ENCODE measurements at places on chromosomes 5 and 9.

- no peaks in the 10 kb centered on the region for H3K36me3 ChIP-seq
- no peaks in the 10 kb centered on the region for H3K27me3 ChIP-seq
- H3K4me1 ChIP-seq = no peaks in the 10 kb centered on the region
Measured at GRCh38 chr5:78339617-78340436, 20.6 kb upstream of the SCAMP1 start.

DNA sequence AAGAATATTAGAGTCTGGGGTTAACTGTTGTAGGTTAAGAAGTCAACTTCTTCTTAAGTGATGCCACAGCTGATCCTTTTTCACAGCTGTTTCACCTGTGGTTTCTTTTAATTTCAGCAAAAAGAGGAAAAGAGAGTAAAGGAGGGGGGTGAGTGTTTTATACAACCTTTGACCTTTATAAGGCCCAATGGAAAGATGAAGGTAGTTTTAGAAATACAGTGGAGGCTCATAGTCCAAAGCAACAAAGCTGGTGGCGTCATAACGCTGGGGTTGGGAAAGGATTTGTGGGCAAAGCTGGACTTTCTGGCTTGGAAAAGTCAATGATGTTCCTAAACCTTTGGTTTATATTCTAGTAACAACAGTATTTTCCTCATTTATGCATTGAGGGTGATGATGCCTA lies 49.5 kb downstream of the RCL1 start:
- H3K36me3 ChIP-seq = peaks cover 96% of the 10 kb centered on the region
- H3K27me3 ChIP-seq = no peaks in the 10 kb centered on the region
- no peak for DNase-seq
- no peak overlapping the region for H3K27ac ChIP-seq
- H3K4me3 ChIP-seq = no peak overlapping the region

DNA sequence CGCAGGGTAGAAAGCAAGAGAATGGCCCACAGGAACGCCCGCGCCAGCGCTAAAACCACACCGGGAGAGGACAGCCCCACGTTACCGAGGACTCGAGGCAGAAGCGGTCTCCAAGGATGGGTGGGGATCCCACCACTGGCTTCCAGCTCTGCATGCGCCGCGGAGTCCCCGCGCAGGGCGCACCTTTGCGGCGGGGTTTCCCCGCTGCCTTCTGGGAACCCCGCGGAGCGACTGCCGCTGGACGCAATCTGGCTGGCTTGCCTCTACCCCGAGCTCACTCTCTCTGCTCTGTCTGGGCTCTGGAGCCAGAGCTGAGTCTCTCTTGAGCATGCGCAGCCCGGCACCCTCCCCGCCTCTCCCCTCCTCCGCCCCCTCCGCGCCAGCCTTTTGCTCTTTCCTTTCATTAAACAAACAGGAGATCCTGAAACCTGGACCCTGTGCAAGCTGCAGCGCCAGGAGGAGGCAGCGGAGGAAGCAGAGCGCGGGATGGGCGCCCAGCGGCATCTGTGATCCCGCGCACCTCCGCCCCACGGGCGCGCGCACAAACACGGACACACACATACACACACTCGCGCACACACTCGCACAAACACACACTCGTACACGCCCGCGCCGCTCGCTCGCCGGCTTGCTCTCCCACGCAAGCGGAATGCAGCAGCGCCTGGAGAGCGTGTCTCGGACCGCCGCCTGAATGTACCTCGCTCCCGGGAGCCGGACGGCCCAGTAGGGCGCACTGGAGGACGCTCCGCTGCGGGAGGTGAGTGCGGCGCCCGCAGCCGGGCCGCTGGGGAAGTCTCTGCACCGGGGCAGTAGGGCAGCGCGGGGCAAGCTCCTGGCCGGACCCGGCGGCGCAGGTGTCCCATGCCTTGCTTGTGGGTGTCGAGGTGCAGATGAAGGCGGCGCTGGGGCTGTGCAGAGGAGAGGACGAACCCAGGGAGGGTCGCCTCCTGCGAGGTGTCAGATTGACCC lies at the start of gene PLPPR1:
Gene PLPPR1, plus strand, starts transcription at position 382 of the 969 bp plus-strand sequence.
- no peaks in the 10 kb centered on the region for H3K36me3 ChIP-seq
- H3K27ac ChIP-seq = no peak within 1 kb of the TSS
- DNase-seq = no peak
- no peaks in the 10 kb centered on the region for H3K4me1 ChIP-seq

DNA sequence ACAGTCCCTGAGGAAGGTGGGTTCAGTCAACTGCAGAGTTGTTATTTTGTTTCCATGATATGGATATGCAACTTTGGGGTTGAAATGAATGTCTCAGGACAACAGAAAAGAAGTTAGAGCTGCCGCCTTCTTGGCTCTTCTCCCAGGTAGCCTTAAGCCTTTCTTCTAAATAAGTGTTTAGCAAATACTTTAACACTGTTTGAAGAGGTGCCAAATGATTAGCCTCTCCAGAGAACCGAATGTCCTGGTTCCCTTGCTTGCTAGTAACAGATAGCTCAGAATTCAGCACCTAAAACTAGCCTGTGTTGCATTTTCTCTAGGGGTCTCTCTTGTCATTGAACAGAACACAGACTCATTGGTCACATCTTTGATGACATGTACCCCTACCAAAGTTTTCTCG lies 127.7 kb upstream of the PIK3R1 start:
- H3K36me3 ChIP-seq = no peaks in the 10 kb centered on the region
- no peak for DNase-seq
- no peaks in the 10 kb centered on the region for H3K27me3 ChIP-seq
- no peak overlapping the region for H3K27ac ChIP-seq
- no peak overlapping the region for H3K4me3 ChIP-seq
- H3K4me1 ChIP-seq = no peaks in the 10 kb centered on the region

- H3K27me3 ChIP-seq = no peaks in the 10 kb centered on the region
- DNase-seq = no peak
- no peak overlapping the region for H3K27ac ChIP-seq
- no peaks in the 10 kb centered on the region for H3K4me1 ChIP-seq
Measured at GRCh38 chr5:169433221-169433651, 132.3 kb upstream of the SLIT3 start.

DNA sequence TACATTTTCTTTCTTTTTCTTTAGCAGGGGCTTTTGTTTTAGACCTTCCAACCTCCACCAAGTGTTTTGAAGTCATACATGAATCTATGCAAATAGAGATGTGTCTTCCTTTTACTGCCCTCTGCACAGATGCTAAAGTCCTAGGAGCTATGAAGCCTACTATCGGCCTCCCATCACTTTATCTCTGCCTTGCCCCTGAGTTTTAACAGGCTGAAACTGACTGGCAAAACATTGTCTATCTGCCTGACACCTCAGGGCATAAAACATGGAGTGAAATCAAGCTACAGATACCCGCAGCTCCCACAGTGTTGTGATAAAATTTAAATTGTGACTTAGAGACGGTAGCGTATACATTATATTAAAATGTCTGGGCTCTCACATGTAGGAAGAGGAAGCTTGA lies 604.6 kb upstream of the C9orf72 start:
- H3K36me3 ChIP-seq = no peaks in the 10 kb centered on the region
- no peak overlapping the region for H3K4me3 ChIP-seq
- no peak overlapping the region for H3K27ac ChIP-seq
- H3K27me3 ChIP-seq = no peaks in the 10 kb centered on the region

- H3K4me1 ChIP-seq = no peaks in the 10 kb centered on the region
- H3K27me3 ChIP-seq = no peaks in the 10 kb centered on the region
- H3K4me3 ChIP-seq = no peak overlapping the region
- H3K27ac ChIP-seq = no peak overlapping the region
- H3K36me3 ChIP-seq = no peaks in the 10 kb centered on the region
- no peak for DNase-seq
Measured at GRCh38 chr9:13166996-13167395, 112.5 kb downstream of the MPDZ start.

DNA sequence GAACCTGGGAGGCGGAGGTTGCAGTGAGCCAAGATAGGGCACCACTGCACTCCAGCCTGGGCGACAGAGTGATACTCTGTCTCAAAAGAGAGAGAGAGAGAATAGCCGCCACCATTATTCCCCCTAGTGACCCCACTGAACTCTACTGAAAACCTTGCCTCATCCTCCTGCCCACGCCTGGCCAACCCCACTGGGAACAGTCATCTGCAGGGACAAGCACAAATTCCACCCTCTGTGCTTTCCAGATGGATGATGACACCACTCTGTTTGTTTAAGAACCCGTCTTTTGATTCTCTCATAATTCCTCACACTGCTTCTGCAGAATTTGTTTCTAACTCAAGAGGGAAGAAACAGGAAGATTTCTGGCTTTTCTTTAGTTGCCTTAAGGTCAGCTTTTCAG lies 12.2 kb downstream of the BHMT2 start:
- H3K4me3 ChIP-seq = no peak overlapping the region
- no peak for DNase-seq
- H3K27ac ChIP-seq = no peak overlapping the region
- H3K36me3 ChIP-seq = no peaks in the 10 kb centered on the region
- peaks cover 27% of the 10 kb centered on the region for H3K27me3 ChIP-seq

DNA sequence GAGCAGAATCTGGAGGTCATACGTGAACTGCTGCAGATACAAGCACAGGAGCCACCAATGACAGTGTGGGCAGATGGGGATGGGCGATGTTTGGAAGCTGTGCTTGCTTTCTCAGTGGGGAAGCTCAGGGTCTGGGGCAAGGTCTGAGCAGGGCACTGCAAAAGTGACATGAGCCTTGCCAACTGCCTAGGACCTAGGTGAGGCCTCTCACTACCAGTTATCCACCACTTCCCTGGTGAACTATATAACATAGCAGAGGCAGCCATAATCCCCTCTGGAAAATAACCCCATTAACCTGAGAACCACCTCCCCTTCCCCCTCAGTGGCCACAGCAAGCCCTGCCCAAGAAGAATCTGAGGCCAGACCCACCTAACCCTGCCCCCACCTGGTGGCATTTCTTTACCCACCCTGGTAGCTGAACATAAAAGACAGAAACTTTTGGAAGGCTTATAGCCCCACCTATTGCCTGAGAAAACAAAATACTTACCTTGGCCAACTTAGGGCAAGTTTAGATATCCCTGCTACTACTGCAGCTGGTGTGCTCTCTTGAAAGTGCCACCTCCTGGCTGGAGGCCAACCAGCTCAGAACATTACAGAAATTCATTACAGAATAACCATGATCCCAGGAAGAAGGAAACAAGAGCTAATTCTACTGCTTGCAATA lies 18.8 kb upstream of the SPEF2 start:
- no peaks in the 10 kb centered on the region for H3K36me3 ChIP-seq
- no peak overlapping the region for H3K27ac ChIP-seq
- no peak overlapping the region for H3K4me3 ChIP-seq
- DNase-seq = no peak
- no peaks in the 10 kb centered on the region for H3K27me3 ChIP-seq
- H3K4me1 ChIP-seq = no peaks in the 10 kb centered on the region

Data from K562 (cell line).